ENCODE measurements at places on chromosomes 3 and 15.

GRCh38 chr3:194974468-194975135 lies 288.9 kb downstream of the FAM43A start:
- no peaks in the 10 kb centered on the region for H3K4me1 ChIP-seq
- H3K4me3 ChIP-seq, result no peak overlapping the region
- no peaks in the 10 kb centered on the region for H3K36me3 ChIP-seq
- DNase-seq, result no peak
- no peak overlapping the region for H3K27ac ChIP-seq
- H3K27me3 ChIP-seq, result peaks cover 9% of the 10 kb centered on the region

DNA sequence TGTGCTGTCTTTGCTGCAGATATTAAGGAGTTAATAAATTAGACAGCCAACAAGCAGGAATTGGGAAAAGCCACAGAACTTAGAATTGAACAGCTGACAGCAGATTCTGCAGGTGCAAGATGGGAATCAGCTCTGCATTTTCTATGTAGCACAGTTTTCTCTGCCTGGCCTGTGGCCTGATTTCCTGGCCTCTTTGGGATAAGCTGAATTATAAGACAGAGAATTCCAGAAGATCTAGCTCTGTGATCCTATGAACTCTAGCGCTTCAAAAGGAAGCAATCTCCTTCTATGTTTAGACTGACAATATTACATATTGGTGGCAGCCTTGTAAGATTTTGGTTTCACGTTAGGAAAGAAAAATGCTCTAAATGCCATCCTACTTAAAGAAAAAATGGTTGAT lies 24.0 kb upstream of the SOX2 start:
- H3K36me3 ChIP-seq, result no peaks in the 10 kb centered on the region
- H3K27me3 ChIP-seq, result peaks cover 4% of the 10 kb centered on the region
- no peak overlapping the region for H3K4me3 ChIP-seq
- H3K4me1 ChIP-seq, result no peaks in the 10 kb centered on the region
- no peak overlapping the region for H3K27ac ChIP-seq
- DNase-seq, result no peak

- H3K4me1 ChIP-seq, result no peaks in the 10 kb centered on the region
- peaks cover 9% of the 10 kb centered on the region for H3K27me3 ChIP-seq
- no peak overlapping the region for H3K27ac ChIP-seq
- no peak for DNase-seq
- H3K4me3 ChIP-seq, result no peak overlapping the region
- no peaks in the 10 kb centered on the region for H3K36me3 ChIP-seq
Observed at GRCh38 chr3:133237380-133237779, 162.5 kb upstream of the BFSP2 start.

DNA sequence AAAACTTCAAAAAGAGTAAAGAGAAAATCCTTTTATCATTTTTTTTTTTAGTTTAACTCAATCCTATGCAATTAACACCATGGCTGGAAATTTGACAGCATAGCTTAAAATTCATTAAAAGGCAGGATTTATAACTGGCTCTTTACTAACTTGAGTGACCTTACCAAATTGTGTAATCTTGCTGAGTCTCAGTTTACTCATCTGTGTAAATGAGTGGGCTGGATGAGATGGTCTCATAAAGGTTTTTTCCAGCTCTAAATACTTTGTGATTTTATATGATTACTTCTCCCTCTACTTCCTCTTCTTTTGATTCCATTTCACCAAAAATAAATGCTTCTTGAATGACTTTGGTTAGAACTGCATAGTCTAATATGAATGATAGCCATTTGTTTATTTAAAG lies 234.9 kb upstream of the SATB1 start:
- H3K27me3 ChIP-seq, result no peaks in the 10 kb centered on the region
- peaks cover 18% of the 10 kb centered on the region for H3K36me3 ChIP-seq
- H3K4me1 ChIP-seq, result peaks cover 79% of the 10 kb centered on the region
- no peak for DNase-seq

GRCh38 chr15:36579792-36580431 lies 486 bp downstream of the CDIN1 start:
- peaks cover 5% of the 10 kb centered on the region for H3K27me3 ChIP-seq
- peak overlapping the region; percentile 89 for H3K27ac ChIP-seq
- peaks cover 35% of the 10 kb centered on the region for H3K4me1 ChIP-seq
- peaks cover 2% of the 10 kb centered on the region for H3K36me3 ChIP-seq
- DNase-seq, result no peak

DNA sequence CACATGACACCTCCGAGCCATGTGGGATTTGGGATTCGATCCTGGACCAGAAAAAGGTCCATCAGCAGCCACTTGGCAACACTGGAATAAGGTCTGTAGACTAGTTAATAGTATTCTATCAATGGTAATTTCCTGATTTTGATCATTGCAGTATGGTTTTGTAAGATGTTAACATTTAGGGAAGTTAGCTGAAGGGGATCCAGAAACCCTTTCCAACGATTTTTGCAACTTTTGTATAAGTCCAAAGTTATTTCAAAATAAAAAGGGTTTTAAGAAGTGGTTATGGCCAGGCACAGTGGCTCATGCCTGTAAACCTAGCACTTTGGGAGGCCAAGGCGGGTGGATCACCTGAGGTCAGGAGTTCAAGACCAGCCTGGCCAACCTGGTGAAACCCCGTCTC lies 10.2 kb downstream of the BDH1 start:
- no peaks in the 10 kb centered on the region for H3K27me3 ChIP-seq
- no peak overlapping the region for H3K4me3 ChIP-seq
- H3K4me1 ChIP-seq, result no peaks in the 10 kb centered on the region
- DNase-seq, result no peak

DNA sequence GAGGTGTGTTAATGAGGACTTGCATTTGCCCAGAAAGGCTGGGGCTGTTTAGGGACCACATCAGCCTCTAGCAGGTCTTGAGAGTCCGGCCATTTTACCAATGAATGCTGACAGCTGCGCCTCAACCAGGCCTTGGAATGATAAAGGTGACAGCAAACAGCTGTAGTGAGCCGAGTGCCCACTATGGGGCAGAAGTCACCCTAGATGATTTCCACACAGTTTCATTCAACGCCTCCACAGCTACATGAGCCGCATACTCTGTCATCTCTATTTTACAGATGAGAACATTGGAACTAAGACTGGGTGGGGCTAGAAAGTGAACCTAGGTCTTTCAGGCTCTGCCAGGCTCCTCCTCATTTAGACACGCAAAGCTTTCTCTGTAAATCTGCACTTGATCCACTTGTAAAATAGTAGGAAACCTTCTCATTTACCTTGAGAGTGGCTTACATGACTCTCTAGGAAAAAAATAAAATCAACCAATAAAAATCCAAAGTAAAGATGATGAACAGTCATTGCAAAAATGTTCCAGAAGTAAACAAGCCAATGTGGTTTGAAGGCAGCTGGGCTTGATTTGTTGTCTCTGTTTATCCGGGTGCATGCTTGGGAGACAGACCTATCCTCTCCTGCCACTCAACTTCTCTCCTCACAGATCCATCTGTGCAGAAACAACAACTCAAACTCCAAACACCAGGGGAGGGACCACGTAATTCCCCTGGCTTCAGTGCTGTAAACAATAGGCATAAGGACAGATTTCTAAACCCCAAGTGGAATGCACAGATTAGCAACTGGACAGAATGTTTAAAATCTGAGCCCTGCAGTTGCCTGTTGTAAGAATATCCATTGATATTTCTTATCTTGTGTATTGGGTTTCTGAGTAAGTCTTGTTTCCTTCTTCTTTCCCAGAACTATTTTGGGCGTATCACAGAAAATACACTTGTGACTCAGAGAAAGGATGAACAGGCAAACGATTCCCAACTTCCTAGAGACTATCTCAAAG lies 31.5 kb upstream of the LDHAL6B start:
- no peaks in the 10 kb centered on the region for H3K27me3 ChIP-seq
- H3K4me1 ChIP-seq, result peaks cover 23% of the 10 kb centered on the region
- peak overlapping the region; percentile 41 for H3K27ac ChIP-seq
- H3K4me3 ChIP-seq, result no peak overlapping the region
- peaks cover 12% of the 10 kb centered on the region for H3K36me3 ChIP-seq

DNA sequence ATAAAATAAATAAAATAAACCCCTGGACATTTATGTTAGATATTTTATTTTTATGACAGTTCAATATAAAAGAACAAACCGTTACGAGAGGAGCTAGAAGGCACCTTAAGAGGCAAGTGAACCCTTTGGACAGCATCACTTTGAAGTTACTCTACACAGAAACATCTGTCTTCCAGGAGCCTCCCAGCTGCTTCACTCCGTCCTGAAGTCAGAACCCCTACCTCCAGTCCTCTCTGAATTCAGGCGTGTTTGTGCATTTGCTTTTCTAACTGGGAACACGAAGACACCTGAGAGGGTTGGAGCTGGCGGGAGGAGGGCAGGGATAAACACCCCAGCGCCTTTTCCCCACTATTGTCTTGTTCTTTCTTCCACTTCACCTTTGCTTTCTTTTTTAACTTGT lies 46.2 kb downstream of the CMTM7 start:
- no peak for DNase-seq
- H3K27ac ChIP-seq, result peak overlapping the region; percentile 76
- H3K27me3 ChIP-seq, result no peaks in the 10 kb centered on the region
- H3K36me3 ChIP-seq, result peaks cover 17% of the 10 kb centered on the region
- no peak overlapping the region for H3K4me3 ChIP-seq

GRCh38 chr3:42180901-42181300 lies 85.1 kb downstream of the CCK start:
- peaks cover 10% of the 10 kb centered on the region for H3K36me3 ChIP-seq
- H3K27me3 ChIP-seq, result no peaks in the 10 kb centered on the region
- H3K27ac ChIP-seq, result no peak overlapping the region
- peaks cover 9% of the 10 kb centered on the region for H3K4me1 ChIP-seq
- no peak overlapping the region for H3K4me3 ChIP-seq

DNA sequence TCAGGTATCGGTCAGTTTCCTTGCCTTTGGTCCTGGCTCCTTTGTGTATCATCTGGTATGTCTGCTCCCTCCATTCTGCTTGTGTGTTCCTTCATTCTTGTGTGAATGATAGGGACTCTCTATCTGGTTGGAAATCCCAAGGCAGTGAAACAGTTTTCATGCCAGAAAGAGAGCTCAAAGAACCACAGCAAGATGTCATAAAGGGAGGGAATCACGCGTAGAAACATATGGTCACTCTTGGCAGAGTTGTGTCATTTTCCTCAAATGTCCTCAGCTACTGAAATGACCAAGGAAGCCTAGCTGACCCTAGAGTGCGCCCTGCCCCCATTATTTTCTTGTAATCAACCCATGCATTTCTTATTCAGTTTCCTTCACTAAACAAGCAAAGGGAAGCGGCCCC lies 48.0 kb downstream of the RASGRP1 start:
- no peak overlapping the region for H3K4me3 ChIP-seq
- peaks cover 41% of the 10 kb centered on the region for H3K4me1 ChIP-seq
- no peaks in the 10 kb centered on the region for H3K27me3 ChIP-seq
- DNase-seq, result no peak
- H3K36me3 ChIP-seq, result peaks cover 57% of the 10 kb centered on the region
- peak overlapping the region; percentile 59 for H3K27ac ChIP-seq

DNA sequence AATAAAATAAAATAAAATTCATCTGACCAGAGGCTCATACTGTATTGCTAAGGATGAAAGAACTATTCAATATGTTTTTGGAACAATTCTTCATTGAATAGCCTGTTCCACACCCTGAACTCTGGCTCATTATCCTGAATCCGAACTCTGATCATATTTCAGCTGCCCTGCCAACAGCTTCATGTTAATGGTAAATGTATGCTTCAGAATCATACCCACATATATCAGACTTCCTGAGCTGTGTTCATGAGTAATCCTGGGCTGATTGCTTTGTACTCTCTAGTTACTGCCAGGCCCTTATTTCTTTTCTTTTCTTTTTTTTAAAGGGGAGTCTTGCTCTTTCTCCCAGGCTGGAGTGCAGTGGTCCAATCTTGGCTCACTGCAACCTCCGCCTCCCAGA lies 11.8 kb downstream of the INO80 start:
- DNase-seq, result no peak
- no peak overlapping the region for H3K4me3 ChIP-seq
- H3K36me3 ChIP-seq, result peaks cover 18% of the 10 kb centered on the region
- H3K4me1 ChIP-seq, result peaks cover 12% of the 10 kb centered on the region

Measured in activated T-helper 1 cell treated with anti-CD3 and anti-CD28 coated beads, Interleukin-12 subunit alpha, Interleukin-12 subunit beta, Interleukin-2, Interleukin-4 antibody, amounts not matched to agents 30 ng/mL and 10 ng/mL and 1 ng/mL, durations not matched to agents 14 hours and 24 hours and 36 hours (primary cell).